Stimulated activated CD8-positive, alpha-beta memory T cell treated with anti-CD3 and anti-CD28 coated beads, Interleukin-15, amount 100 ng/mL, for 24 hours (primary cell): ENCODE measurements at places on chromosomes 11 and 22.

DNA sequence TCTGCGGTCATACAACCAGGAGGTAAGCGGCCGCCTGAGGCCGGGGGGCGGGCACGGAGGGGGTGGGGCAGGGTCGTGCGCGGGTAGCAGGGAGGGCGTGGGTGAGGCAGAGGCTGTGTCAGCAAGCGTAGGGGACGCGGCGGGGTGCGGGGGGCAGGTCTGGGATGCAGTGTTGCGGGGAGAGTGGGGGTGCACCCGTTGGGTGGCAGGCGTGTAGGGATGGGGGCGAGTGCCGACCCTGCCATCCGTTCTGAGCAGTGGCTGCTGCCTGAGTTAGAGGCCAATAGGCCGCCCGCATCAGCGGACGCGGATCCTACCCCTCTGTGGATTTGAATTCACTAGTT, 1.4 kb downstream of the RIC8A start:
- DNase-seq, result no peak

- DNase-seq, result no peak
These were observed 8.8 kb upstream of the PANX2 start for GRCh38 chr22:50161508-50162390.

DNA sequence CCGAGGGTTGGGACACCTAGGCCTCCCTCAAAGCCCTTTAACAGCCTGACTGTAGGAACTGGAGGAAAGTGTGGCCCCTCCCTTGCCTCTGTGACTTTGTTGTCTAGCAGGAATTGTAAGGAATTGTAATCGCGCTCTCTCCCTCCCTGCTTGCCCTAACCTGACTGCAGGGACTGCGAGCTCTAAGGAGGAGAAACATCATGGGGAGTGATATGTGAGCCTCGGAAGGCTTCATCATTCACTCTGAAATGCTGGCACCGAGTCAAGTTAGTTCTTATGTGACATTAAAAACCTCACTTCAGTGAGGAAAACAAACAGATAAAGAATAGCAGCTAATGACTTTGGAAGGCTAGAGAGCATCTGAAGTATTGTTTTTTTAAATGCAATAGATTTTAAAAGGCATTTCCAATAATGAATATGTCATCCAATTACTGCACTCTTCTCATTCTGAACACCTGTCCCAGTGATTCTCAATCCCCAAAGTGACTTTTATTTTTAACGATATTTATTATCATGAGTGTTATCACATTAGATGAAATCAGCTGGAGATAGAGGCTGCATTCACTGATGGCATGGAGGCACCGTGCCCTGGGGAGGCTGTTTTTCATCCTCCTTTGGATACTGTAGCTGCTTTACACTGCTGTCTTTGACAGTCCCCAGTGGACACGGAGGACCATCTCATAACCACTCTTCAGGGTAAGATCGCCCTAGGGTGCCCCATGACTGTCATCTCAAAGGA, 58.5 kb upstream of the NTM start:
- DNase-seq, result no peak

DNA sequence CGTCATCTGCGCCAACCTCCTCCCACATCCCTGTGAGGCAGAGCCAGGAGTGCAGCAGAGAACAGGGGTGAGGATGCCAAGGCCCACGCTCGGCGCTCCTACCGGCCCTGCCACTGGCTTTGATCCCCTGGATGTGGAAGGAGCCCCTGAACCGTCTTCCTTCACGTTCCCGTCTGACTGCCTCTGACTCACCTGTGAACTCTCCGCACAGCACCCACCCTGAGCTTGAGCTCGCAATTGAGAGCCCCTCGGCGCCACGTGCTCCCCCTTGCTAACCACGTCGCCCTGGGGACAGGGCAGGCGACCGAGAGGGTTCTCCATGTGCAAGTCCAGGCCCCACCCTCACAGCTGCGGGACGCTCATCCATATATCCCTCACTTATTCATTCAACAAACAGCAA, 645.3 kb downstream of the BRD1 start:
- no peak for DNase-seq

GRCh38 chr11:6297831-6298230, 22.5 kb downstream of the CAVIN3 start:
- no peak for DNase-seq
